Psoas muscle (tissue), 8 donors: ENCODE measurements at places on chromosomes 5 and 9. TPM values are rescaled to one million over a fixed set of nuclear protein-coding genes. Genes with fewer than 3 reads are reported as not detected.

DNA sequence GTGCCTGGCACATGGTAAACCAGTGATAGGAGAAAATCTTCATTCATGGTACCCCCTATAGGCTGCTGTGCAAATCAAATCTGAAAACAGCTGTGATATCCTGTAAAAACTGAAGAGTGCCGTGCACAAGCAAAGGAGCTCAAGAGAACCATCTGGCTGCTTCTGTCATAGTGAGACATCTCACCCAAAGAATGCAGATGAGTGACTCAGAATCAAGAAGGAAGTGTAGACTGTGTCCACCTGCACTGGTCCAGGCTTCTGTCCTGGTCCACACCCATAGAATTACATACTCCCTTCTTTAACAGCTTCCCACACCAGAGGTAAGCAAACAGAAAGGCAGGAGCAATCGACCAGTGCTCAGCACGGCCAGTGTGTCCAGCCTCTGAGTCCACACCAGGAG lies 195.9 kb downstream of the ASTN2 start:
- no peak overlapping the region for H3K27ac ChIP-seq
- H3K36me3 ChIP-seq: no peaks in the 10 kb centered on the region
- H3K27me3 ChIP-seq: no peaks in the 10 kb centered on the region
- no peak for DNase-seq
- H3K4me1 ChIP-seq: no peaks in the 10 kb centered on the region
- H3K4me3 ChIP-seq: no peak overlapping the region

- no peak overlapping the region for H3K27ac ChIP-seq
- no peaks in the 10 kb centered on the region for H3K36me3 ChIP-seq
- H3K4me3 ChIP-seq: no peak overlapping the region
Observed at GRCh38 chr9:21607576-21607975, 125.5 kb upstream of the IFNE start.

- no peak for DNase-seq
- no peak overlapping the region for H3K4me3 ChIP-seq
- no peaks in the 10 kb centered on the region for H3K27me3 ChIP-seq
Observed at GRCh38 chr5:8156706-8157105, 287.8 kb downstream of the MTRR start.

DNA sequence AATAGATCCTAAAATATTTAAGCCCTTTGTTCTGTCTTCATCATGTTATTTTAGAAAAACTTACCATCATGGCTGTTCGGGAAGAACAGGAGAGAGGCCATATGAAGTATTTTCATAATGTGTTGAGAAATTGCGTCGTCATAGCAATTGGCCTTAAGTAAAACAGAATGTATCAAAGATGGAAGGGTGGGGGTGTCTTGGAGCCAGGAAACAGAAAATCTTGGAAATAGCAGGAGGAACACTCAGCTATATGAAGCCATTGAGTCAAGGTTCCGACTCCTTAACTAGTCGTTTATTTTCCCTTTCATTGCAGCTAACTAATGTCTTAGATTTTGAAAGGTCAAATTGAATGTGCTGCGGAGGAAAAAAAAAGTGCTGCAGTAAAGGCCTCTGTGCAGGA lies 1.3 kb downstream of the SPTAN1 start:
- no peaks in the 10 kb centered on the region for H3K27me3 ChIP-seq
- peaks cover 52% of the 10 kb centered on the region for H3K4me1 ChIP-seq
- no peaks in the 10 kb centered on the region for H3K36me3 ChIP-seq
- no peak for DNase-seq

SLC34A1 gene
- total RNA-seq: not detected
